Renal pelvis (tissue), 12 donors: ENCODE measurements at places on chromosomes 1 and 21. TPM values are rescaled to one million over a fixed set of nuclear protein-coding genes. Genes with fewer than 3 reads are reported as not detected.
A peak's percentile ranks its signal among the peaks of the same experiment; 100 is the strongest.

FOXD2 gene
- polyA plus RNA-seq = 8.0 TPM

DNA sequence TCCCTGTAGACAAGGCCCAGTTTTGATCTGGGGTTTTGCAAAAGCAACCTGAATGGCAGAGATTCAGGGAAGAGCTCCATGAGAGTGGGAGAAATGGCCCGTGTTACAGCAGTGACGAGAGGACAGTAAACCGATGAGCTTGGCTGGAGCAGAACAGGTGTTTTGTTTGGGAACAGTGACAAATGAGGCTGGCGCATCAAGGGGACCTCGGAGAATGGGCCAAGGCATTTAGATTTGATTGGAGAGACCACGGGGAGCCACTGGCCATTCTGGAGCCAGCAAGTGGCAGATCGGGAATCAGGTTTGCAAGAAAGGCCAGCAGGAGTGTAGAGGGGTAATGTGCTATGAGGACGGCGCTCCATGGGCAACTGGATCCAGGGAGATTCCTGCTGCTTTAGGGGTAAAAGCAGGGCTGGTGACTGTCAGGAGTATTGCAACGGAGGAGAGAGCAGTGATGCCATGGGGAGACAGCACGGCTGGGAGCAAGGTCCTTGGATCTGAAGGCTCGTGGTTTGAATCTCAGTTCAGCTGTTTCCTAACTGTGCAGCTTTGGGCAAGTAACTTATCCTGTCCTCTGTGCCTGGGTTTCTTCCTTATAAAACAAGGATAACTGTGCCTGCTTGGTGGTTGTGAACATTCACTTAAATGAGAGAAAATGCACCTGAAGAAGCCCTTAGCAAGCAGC, 9.9 kb upstream of the KLHDC7A start:
- DNase-seq = peak; percentile 4

GRCh38 chr1:47434051-47434842, 3.6 kb upstream of the FOXD2 start:
- DNase-seq = no peak

DNA sequence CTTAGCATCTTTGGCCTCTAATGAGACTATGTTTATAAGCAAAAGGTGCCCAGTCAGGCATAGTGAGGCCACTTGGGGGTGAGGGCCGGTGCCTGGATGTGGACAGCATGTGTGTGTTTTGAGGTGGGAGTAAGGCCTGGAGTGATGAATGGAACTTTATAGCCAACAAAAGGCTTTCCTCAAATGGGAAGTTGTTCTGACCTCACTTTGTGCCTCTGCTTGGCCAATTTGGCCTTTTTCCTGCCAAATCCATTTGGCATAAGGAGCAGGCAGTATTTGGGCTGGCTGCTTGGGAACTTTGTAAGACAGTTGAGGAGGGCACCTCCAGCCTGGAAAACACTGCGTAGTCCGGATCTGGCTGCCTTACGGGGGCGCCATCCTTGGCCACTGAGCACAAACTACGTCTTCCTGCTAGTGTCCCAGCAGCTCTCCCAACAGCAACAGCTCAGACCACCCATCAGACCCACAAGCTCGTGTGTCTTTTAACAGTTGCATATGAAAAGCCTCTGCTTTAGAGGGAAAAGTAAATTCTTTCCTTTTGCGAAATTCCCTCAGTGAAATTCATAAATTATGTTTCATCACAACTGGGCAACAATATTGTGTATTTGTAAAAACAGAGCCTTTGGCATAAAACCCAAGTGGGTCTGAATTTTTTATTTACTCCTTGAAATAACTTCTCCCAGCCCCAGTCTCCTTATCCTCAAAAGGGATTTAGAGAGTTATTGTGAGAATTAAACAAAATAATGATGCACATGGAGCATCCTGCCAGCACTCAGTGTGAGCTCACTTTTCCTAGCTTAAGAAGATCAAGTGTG, 322.9 kb downstream of the DISC1 start:
- no peak for DNase-seq

- DNase-seq = no peak
Observed at GRCh38 chr1:79122521-79122920, 116.0 kb upstream of the ADGRL4 start.

DNA sequence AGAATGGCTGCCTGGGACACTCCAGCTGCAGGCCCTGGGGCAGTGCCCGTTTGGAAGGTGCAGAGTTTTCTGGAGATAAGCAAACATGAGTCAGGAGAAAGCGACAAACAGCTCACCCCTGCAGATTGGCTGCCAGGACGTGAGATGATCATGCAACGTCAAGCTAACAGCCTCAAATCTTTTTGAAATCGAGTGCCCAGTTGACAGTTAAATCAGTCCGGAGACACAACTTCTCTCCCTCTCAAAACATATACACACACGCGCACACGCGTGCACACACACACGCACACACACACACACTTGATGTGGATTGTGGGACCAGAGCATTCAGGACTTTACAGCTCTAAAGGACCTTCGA, 49.4 kb downstream of the TENT5C start:
- no peak for DNase-seq

DNA sequence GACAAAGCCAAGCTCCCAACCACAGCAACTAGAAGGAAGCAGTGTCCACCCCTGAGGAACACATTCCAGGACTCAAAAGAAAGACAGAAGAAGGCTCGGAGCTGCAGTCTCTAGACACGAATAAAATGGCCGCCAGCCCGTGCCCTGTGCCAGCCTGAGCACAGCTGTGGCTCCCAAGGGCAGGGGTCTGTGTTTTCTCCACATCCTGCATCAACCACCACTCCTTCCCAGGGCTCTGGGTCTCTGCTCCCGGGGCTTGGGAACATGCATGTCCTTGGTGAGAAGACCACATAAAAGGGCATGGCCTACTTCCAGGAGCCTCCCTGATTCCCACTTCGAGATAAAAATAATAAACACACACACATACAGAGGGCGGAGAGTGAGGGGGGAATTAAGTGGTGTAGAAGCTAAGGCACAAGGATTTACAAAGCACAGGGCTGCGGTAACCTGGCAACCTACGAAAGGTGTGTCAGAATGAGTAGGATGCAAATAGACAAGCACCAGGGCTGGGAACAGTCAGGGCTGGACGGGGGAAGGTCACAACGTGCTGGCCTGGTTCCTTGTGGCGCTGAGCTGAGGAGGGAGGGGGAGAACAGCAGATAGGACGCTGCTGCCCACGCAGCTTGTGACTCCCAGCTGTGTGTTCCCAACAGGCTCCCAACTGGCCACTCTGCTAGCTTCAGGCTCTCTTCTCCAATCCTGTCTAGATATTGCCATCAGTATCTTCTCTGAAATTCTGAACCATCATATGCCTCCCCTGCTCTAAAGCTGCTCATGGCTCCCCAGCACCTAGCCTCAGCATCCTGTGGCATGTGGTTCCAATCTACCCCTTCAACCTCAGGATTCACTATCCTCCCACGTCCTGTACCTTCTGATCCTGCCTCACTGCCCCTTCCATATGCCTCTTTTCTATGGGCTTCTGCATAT, 72.5 kb downstream of the CD34 start:
- DNase-seq = no peak
